ENCODE measurements at places on chromosomes 2 and 18.

- DNase-seq = no peak
Measured at GRCh38 chr2:180999274-180999964, 19.0 kb downstream of the UBE2E3 start.

DNA sequence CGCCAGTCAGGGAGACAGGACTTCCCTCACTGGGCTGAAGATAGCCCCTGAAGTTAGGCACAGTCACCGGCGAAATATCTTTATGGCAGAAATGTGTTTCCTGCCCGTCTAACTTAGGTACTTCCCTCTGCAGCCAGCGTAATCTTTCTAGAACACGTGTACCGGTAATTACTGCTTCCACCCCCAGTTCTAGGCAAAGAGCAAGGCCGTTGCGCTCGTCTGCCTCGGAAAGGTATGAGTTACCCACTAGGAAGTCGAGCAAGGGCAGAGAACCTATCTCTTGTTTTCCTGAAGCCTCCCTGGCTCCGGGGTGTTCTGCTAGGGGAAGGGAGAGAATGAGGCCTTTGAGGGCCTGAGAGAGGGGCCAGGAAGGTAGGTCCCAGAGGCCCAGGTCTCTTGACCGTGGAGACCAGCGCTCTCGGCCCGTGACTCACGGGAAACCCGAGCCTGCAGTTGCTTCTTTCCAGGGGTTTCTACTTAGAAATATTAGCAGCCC, 70.0 kb downstream of the TWSG1 start:
- no peak for DNase-seq

GRCh38 chr18:55124078-55124763, 165.0 kb upstream of the CCDC68 start:
- DNase-seq = no peak

- no peak for DNase-seq
Measured at GRCh38 chr2:207771421-207771820, 1.7 kb upstream of the FZD5 start.

- peak; percentile 64 for DNase-seq
Measured at GRCh38 chr2:24972315-24972961, 683 bp upstream of the DNAJC27 start.

- no peak for DNase-seq
Measured at GRCh38 chr18:46252759-46253158, 148.6 kb downstream of the HAUS1 start.

DNA sequence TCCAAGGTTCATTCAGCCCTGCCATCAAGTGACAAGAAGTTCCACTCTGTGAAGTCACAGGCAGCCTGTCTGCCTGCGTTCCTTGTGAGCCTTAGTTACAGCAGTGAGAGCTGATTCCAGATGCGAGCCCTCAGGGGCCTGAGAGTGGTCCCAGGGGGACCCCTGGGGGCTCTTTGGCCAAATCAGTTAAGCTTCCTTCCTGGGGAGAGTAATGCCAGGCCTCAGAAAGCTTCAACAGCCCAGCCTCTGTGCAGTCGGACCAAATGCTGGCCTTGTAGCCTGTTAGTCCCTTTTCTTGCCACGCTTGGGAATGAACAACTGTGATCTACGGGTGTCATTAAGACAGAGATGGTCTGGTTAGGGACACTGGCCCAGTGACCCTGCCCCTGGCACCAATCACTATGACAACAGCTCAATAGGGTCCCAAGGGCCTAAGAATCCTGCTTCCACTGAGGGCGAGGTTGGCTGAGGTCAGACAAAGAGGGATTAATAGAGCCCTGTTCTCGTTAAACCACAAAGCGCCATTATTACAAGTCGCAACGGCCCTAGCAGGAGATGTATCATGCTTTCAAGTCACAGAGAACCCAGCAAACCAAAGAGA, 50.9 kb downstream of the HS1BP3 start:
- no peak for DNase-seq

DNA sequence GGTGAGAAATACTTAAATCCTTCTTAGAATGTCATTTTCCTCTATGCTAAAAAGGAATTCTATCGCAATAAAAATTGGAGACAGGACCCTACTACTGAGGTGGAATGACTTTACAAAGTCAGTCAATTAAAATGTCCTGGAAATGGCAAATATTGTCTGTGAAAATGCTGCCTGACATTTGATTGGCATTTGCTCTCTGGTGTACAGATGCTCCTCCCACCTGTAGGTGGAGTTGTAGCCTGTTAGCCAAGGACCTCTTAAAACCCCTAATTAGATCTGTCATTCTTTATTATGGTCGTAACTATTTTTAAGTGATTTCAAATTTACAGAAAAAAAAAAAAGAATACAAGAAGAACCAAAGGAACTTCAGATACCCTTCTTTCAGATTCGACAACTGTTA, 393.1 kb upstream of the KLHL29 start:
- DNase-seq = no peak

GRCh38 chr2:9954136-9954535, 2.6 kb downstream of the GRHL1 start:
- no peak for DNase-seq

- peak; percentile 72 for DNase-seq
Measured at GRCh38 chr2:100984892-100985307, 17.2 kb upstream of the RPL31 start.

- no peak for DNase-seq
Measured at GRCh38 chr2:63486861-63487290, 101.4 kb downstream of the WDPCP start.

DNA sequence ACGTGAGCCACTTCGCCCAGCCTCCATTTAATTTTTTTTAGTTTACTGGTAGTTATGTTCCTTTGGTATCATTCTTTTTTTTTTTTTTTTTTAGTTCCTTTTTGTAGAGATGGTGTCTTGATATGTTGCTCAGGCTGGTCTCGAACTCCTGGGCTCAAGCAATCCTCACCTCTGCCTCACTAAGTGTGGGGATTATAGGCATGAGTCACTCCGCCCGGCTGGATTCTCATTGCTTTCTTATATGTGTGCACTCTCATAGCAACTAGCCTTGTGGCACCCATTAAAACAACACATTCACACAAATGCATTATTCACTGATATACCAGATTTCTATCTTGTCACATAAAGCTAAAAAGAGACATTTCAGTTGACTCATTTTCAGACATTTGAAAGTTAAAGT, 4.2 kb downstream of the TTC27 start:
- DNase-seq = no peak

GRCh38 chr2:176156301-176156806, 753 bp upstream of the HOXD3 start:
- no peak for DNase-seq

- DNase-seq = peak; percentile 23
Measured at GRCh38 chr2:100610381-100610831, 47.6 kb downstream of the PDCL3 start.

- DNase-seq = no peak
Measured at GRCh38 chr2:145587922-145588321, 1068.0 kb upstream of the ZEB2 start.

GRCh38 chr2:237154082-237154638, 68.5 kb downstream of the COPS8 start:
- peak; percentile 20 for DNase-seq

- no peak for DNase-seq
Measured at GRCh38 chr2:220779931-220780330, 792.2 kb downstream of the EPHA4 start.

- no peak for DNase-seq
Measured at GRCh38 chr2:145741181-145741580, 1221.3 kb upstream of the ZEB2 start.
